Thoracic aorta endothelial cell (primary cell): ENCODE measurements at places on chromosomes 13 and 19. TPM values are rescaled to one million over a fixed set of nuclear protein-coding genes. Genes with fewer than 3 reads are reported as not detected.

The TMEM238 gene
- not detected in 2 replicates for total RNA-seq

The LILRB4 gene
- not detected in 2 replicates for total RNA-seq

The PSG1 gene
- not detected in 2 replicates for total RNA-seq

The SIGLECL1 gene
- not detected in 2 replicates for total RNA-seq

The TSHZ3 gene
- total RNA-seq: 4.1 and 8.4 TPM in 2 replicates
